Thyroid gland (tissue), 4 donors: ENCODE measurements at places on chromosomes 2 and 18. TPM values are rescaled to one million over a fixed set of nuclear protein-coding genes. Genes with fewer than 3 reads are reported as not detected.

Gene CASP8
- 8.7 TPM for total RNA-seq

Gene LRP1B
- total RNA-seq, result 53.0 TPM

Gene ANKRD36
- total RNA-seq, result 35.9 TPM

Gene GBX2
- not detected for total RNA-seq

Gene CRYGC
- not detected for total RNA-seq

Gene ANKRD53
- total RNA-seq, result 1.5 TPM

Gene HOXD8
- 24.9 TPM for total RNA-seq

Gene UCN
- 2.4 TPM for total RNA-seq

Gene HAAO
- 6.8 TPM for total RNA-seq

Gene SLC5A6
- total RNA-seq, result 10.9 TPM

Gene PFN4
- total RNA-seq, result 2.0 TPM

Gene MAB21L4
- 0.33 TPM for total RNA-seq

Gene SIX3
- not detected for total RNA-seq

Gene CKAP2L
- total RNA-seq, result 0.29 TPM

Gene ERFE
- 2.8 TPM for total RNA-seq

Gene ACTG2
- 1.5 TPM for total RNA-seq

Gene C1QL2
- total RNA-seq, result not detected

Gene SERPINB4
- not detected for total RNA-seq

Gene POU3F3
- total RNA-seq, result not detected

Gene DNAH6
- total RNA-seq, result 5.6 TPM

Gene TGFA
- 16.8 TPM for total RNA-seq

Gene UGT1A8
- not detected for total RNA-seq

Gene RND3
- total RNA-seq, result 7.6 TPM

Gene FBLN7
- total RNA-seq, result 16.7 TPM

Gene GPR17
- total RNA-seq, result not detected

Gene GPR55
- not detected for total RNA-seq

Gene PTPRN
- not detected for total RNA-seq

Gene TYMS
- total RNA-seq, result 1.8 TPM

Gene TMEM247
- total RNA-seq, result not detected

Gene ID2
- 253 TPM for total RNA-seq

Gene PROKR1
- total RNA-seq, result not detected

Gene TFCP2L1
- total RNA-seq, result 178 TPM

Gene GAREM2
- total RNA-seq, result 2.8 TPM

Gene ADRA2B
- 0.78 TPM for total RNA-seq

Gene CRYBA2
- total RNA-seq, result not detected

Gene BOK
- 24.9 TPM for total RNA-seq

Gene SCN9A
- total RNA-seq, result 2.3 TPM

Gene SERPINB10
- total RNA-seq, result not detected

Gene ZAP70
- 4.4 TPM for total RNA-seq

Gene DNER
- total RNA-seq, result 0.13 TPM

Gene AGAP1
- total RNA-seq, result 23.4 TPM

Gene SLC9A4
- not detected for total RNA-seq

Gene MC4R
- total RNA-seq, result not detected

Gene CDH19
- 4.7 TPM for total RNA-seq

Gene ELOA2
- not detected for total RNA-seq

Gene ST6GAL2
- 17.6 TPM for total RNA-seq

Gene MCEE
- 15.7 TPM for total RNA-seq

Gene EFR3B
- 17.3 TPM for total RNA-seq

Gene SIX2
- total RNA-seq, result 1.5 TPM

Gene TBR1
- total RNA-seq, result not detected
